ENCODE measurements at places on chromosomes 7 and 10.

GRCh38 chr10:105714728-105715127 lies 1073.6 kb downstream of the SORCS3 start:
- H3K4me1 ChIP-seq, result no peaks in the 10 kb centered on the region
- H3K27ac ChIP-seq, result no peak overlapping the region
- DNase-seq, result no peak
- no peaks in the 10 kb centered on the region for H3K27me3 ChIP-seq

- peaks cover 94% of the 10 kb centered on the region for H3K36me3 ChIP-seq
- H3K27ac ChIP-seq, result no peak overlapping the region
- no peak for DNase-seq
- H3K4me3 ChIP-seq, result no peak overlapping the region
Measured at GRCh38 chr7:6148724-6149360, 117.7 kb downstream of the ANKRD61 start.

DNA sequence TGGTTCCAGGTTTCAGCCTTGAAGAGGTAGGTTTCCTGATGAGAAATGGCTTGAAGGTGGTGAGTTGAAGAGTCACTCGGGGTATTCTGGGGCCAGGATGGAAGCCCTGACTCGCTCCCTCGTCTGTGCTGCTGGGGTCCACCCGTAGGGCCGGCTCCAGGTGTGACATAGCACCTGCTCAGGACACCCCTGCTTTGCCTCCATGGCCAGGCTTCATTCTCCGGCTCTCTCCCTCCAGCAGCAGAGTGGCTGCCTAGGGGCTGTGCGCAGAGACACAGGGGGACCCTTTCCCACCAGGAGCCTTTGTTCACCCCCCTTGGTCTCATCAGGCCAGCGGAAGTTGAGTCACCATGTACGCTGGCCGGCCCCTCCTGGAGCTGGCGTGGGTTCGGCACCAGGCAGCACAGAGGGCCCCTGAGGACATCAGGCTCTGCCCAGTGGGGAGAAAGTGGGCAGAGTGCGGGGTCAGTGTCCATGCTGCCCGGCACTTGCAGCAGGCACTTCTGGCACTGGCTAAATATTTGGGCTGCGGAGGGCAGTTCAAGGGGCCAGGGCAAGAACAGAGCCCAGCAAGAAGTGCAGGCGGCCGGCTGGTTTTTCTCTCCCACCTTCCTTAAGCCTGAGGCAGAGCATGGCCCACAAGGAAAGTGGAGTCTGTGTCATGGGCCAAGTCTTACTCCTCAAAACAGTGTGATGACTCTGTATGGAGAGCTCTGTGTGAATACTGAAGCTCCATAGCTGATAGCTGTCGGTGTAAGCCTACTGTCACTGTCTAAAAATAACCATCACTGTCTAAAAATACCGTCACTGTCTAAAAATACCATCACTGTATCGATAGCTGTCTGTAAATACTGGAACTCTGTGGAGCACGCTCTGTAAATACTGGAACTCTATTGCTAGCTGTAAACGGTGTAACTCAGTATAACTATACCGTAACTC lies 3.7 kb upstream of the PRKAR1B start:
- H3K27me3 ChIP-seq, result no peaks in the 10 kb centered on the region
- DNase-seq, result no peak
- H3K4me1 ChIP-seq, result peaks cover 13% of the 10 kb centered on the region
- H3K36me3 ChIP-seq, result no peaks in the 10 kb centered on the region

DNA sequence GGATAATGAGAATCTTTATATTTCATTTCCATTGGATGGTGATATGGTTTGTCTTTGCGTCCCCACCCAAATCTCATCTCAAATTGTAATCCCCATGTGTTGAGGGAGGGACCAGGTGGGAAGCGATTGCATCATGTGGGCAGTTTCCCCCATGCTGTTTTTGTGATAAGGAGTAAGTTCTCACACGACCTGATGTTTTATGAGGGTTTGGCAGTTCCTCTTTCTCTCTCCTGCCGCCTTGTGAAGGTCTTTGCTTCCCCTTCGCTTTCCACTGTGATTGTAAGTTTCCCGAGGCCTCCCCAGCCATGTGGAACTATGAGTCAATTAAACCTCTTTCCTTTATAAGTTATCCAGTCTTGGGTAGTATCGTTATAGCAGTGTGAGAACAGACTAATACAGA lies 59.4 kb downstream of the MTPN start:
- no peaks in the 10 kb centered on the region for H3K4me1 ChIP-seq
- H3K4me3 ChIP-seq, result no peak overlapping the region
- no peak overlapping the region for H3K27ac ChIP-seq
- no peaks in the 10 kb centered on the region for H3K27me3 ChIP-seq

- no peaks in the 10 kb centered on the region for H3K27me3 ChIP-seq
- peaks cover 10% of the 10 kb centered on the region for H3K4me1 ChIP-seq
- H3K4me3 ChIP-seq, result no peak overlapping the region
- peaks cover 3% of the 10 kb centered on the region for H3K36me3 ChIP-seq
Measured at GRCh38 chr7:133504825-133505224, 251.9 kb downstream of the EXOC4 start.

GRCh38 chr10:61923210-61923949 lies 21.9 kb downstream of the ARID5B start:
- H3K4me1 ChIP-seq, result peaks cover 45% of the 10 kb centered on the region
- H3K27me3 ChIP-seq, result no peaks in the 10 kb centered on the region
- no peak overlapping the region for H3K27ac ChIP-seq
- DNase-seq, result no peak
- peaks cover 10% of the 10 kb centered on the region for H3K36me3 ChIP-seq
- H3K4me3 ChIP-seq, result no peak overlapping the region

DNA sequence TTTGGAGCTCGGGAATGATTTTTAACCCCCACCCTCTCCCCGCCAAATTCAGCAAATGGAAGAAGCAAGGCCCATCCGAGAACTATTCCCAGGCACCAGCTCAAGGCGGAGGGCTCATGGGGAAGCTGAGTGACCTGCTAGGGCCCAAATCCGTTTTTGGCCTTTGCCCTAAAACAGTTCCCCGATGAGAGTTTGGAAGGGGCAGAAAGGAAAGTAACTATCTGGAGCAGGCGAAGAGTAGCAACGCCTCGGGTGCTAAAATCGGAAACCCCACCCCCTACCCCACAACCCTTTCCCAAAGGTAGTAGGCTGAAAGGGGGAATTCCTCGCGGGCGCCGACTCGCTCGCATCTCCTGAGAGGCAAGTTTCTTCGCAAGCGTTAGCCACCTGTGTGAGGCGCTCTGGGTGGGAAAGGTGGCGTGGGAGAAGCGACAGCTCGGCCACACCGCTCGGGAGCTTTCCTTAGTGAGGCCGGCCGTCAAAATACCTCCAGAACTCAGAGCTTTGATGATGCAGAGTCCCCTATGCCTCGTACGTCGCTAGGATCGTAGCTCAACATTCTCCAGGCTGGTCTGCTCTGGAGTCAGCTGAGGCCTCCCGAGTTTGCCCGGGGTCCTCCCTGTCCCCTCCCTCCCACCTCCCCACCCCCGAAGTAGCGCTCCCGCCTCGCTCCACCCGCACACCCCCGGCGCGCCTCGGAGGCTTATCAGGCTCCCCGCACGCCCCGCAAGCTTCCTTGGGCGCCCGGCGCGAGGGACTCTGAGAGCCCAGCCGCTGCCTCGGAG lies 642 bp upstream of the PRKG1 start:
- H3K4me3 ChIP-seq, result peak overlapping the region; percentile 74
- peaks cover 8% of the 10 kb centered on the region for H3K4me1 ChIP-seq
- no peak for DNase-seq
- no peak overlapping the region for H3K27ac ChIP-seq
- H3K36me3 ChIP-seq, result peaks cover 4% of the 10 kb centered on the region

DNA sequence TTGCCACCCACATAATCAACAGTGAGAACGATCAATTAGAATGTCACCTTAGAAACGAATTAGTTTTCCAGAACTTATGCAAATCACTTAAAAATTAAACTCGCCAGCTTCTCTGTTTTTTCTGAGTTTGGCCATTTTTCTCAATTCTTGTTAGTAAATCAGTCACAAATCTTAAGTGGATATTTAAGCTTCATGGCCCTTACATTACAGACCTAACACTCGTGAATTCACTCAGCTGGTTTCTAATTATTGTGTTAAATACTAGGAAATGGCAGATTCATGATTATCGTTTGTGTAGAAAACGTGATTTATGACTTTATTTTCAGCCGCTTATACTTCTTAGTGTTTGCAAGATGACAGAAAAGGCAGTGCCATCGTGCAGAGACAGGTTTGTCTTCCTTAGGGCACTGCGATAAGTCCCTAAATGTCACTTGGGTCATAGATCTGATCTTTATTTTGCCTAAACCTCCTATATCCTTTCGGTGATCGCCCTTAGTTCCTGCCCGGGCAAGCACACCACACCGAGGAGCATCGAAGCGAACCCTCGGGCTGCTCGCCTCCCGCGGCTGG lies 587 bp upstream of the CELF2 start:
- peak overlapping the region; percentile 22 for H3K27ac ChIP-seq
- no peak for DNase-seq
- H3K4me1 ChIP-seq, result peaks cover 6% of the 10 kb centered on the region
- H3K36me3 ChIP-seq, result no peaks in the 10 kb centered on the region
- H3K27me3 ChIP-seq, result peaks cover 68% of the 10 kb centered on the region

All from effector memory CD8-positive, alpha-beta T cell (primary cell).